ENCODE measurements at places on chromosomes 2 and 18.
A peak's percentile ranks its signal among the peaks of the same experiment; 100 is the strongest.

DNA sequence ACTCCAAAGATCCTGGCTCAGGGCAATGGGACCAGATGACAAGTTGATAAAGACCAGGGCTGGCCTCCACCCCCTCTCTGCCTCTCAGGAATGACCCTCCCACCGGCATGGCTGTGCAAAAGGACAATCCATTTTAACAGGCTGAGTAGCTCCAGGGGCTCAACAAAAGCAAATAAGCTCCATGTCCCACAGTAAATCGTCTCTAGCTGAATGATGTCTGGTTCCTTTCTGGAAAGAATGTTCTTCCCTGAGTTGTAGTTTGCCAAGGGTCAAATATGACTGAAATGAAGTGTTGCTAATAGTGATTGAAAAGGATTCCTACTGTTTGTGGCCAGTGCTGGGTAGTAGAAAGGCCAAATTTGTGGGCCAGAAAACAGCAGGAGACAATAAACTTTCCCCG is 434.4 kb upstream of the ETAA1 start:
- DNase-seq = no peak

- peak; percentile 99 for DNase-seq
These were observed 238.7 kb downstream of the TGIF1 start for GRCh38 chr18:3688690-3689089.

- no peak for DNase-seq
These were observed 100.1 kb upstream of the GRB14 start for GRCh38 chr2:164721430-164721829.

GRCh38 chr18:7646174-7646886 is 79.2 kb downstream of the PTPRM start:
- DNase-seq = no peak

- DNase-seq = no peak
These were observed 11.6 kb upstream of the RPE start for GRCh38 chr2:209990838-209991237.

DNA sequence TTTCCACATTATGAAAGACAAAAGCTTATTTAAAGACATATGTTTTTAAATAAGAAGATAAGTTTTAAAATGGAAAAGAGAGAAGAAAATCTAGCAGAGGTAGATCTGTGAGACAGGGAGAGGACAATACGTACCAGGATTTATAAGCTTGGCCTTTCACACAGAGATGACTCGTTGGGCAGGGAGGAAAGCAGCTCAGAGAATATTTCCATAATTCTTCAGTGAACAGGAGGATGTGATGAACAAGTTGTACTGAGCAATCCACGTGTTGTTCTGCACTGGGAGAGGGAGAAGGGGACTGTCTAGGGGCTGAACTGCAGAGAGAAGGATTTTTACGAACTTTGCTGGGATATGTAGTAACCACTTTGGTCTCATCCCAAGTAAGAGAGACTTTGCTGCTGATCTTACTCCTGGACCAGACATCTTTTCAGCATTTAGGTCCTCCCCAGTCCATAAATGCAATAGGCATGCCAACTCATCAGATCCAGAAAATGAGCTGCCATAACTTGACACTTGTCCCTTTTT is 162.5 kb upstream of the SETBP1 start:
- DNase-seq = no peak

- DNase-seq = peak; percentile 57
These were observed 75.0 kb upstream of the RBM44 start for GRCh38 chr2:237723602-237724001.

DNA sequence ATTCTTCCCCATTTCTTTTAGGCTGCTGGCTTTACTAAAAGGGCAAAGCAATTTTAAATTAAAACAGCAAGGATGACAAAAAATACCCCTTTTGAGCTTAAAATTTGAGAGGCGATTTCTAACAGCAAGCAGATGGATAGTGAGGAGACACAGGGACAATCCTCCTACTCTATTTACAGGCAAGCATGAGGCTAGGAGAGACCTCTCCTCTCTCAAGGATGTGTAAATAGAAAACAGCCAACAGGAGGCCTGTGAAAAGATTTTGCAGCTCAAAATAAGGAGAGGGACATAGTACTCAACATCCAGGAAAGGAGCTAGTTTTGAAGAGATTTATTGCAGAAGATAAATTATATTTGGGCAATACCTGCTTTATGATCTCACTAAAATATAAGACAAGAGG is 53.8 kb downstream of the LINC00305 start:
- DNase-seq = no peak

DNA sequence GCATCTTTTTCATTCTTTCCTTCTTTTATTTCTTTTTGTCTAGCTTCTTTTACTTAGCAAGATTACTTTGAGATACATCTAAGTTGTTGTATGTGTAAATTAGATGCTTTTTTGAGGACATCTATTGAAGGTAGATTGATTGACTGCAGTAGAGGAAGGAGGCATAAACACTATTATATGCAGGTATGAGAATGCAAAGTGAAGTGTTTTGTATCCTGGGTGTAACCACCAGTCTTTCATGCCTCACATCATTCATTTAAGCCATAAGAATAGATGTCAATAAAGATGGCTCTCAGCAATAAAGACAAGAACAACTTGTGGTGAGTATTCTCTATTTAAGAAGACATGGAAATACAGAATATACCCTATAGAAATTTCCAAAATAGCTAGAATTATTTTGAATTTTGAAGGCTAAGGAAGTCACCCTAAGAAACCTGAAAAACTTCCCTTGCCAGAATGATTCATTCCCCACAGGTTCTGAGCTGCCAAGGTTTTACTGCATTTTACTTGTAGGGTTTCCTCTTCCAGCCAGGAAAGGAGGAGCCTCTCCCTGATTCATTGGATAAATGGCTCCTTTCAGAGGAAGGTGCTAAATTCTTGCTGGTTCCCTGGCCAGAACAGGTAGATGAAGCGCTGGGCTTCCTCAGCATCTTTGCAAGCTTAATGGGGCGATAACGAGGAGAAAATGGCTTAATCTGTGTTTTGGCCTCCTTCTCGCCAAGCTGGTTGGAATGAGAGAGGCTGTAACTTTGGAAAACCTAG is 279.8 kb upstream of the SLC14A2 start:
- DNase-seq = no peak

DNA sequence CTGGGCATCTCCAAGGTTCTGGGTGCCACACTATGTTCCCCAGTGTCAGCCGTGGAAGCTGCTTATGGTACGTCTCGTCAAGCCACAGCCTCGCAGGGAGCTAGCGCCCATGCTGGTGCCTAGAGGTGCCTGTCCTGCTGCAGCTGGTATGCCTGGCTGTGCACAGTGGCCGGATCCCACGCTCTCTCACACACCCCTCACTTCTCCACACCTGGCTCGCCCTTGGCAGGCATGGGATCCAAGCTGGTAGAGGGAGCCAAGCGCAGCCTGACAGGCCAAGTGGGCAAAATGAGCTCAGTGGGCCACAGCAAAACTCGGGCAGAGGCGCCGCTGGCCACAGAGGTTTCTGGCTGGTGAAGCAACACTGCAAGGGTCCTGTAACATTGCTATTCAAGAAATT is 156.1 kb upstream of the RBMS1 start:
- no peak for DNase-seq

GRCh38 chr2:196230061-196230854 is 58.9 kb upstream of the STK17B start:
- DNase-seq = no peak

- no peak for DNase-seq
These were observed 47.0 kb downstream of the TWIST2 start for GRCh38 chr2:238894950-238895298.
